PC-3 (cell line): ENCODE measurements at places on chromosomes 1 and 21. TPM values are rescaled to one million over a fixed set of nuclear protein-coding genes. Genes with fewer than 3 reads are reported as not detected.

Gene FABP3
- 0.40 TPM in 1 of 2 replicates, not detected in the other for total RNA-seq

DNA sequence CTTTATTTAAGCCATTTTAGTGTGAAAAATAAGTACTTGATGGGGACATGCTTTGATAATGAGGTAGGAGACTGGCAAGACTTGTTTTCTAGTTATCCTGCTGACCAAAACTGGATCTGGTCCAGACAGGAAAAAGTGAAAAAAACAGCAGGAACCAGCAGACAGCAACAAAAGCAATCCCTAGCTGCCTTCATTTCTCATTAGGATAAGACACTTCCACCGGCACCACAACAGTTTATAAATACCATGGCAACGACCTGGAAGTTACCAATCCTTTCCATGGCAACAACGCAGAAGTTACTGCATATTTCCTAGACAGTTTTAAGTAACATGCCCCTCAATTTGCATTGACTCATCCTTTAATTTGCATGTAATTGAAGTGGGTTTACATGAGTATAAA is 993.8 kb upstream of the NCAM2 start:
- DNase-seq, result no peak

Gene CD55
- 101 and 108 TPM in 2 replicates for total RNA-seq

DNA sequence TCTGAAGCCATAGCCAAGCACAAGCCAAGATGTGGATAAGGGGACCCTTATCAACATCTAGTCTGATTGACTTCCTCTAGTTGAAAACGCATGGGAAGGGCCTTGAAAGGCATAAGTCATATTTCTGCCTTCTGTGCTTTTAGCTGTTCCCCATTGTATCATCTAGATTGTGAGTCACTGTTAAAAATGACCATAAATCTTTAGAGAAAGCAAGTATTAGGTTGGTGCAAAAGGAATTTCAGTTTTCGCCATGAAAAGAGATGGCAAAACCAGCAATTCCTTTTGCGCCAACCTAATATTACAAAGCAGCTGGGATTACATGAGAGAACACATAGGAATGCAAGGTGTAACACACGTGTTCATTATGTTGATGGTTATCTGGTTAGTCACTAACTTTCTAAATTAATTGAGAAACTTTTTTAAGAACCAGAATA is 63.6 kb downstream of the CLIC6 start:
- no peak for DNase-seq

DNA sequence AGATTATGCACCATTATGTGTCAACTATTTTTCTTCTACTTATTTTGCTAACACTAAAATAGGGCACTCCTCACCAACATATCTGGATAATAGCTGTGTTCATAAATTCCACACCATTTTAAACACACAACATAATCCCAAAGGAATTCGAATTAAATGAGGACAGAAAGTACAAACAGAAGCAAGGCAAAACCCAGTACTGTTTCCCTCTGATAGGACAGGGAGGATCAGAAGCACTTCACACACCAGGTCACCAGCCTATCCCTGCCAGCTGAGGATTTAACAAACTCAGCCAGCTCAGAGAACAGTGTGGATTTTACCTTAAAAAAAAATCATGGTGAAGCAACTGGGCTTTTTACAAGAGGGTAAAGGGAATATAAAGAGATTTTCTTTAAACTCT is 20.0 kb downstream of the CRYZ start:
- DNase-seq, result no peak

GRCh38 chr1:23120383-23120782 is 48.3 kb downstream of the LUZP1 start:
- DNase-seq, result no peak
